ENCODE measurements at places on chromosomes 12 and 14. TPM values are rescaled to one million over a fixed set of nuclear protein-coding genes. Genes with fewer than 3 reads are reported as not detected.

ADAMTS20 gene
- not detected for polyA plus RNA-seq

SERPINA9 gene
- not detected for polyA plus RNA-seq

RTN1 gene
- polyA plus RNA-seq = 1.6 TPM

ADGRD1 gene
- polyA plus RNA-seq = not detected

TMEM229B gene
- 0.16 TPM for polyA plus RNA-seq

FSCB gene
- polyA plus RNA-seq = not detected

- H3K27ac ChIP-seq = no peak overlapping the region
- H3K4me1 ChIP-seq = no peaks in the 10 kb centered on the region
- no peak for DNase-seq
- H3K36me3 ChIP-seq = no peaks in the 10 kb centered on the region
Measured at GRCh38 chr12:3871356-3871755, 1.8 kb downstream of the PARP11 start.

GRCh38 chr12:1791104-1791841, 29.1 kb upstream of the LRTM2 start:
- peak overlapping the region; percentile 22 for H3K4me3 ChIP-seq
- no peak overlapping the region for H3K27ac ChIP-seq
- H3K4me1 ChIP-seq = peaks cover 15% of the 10 kb centered on the region
- no peaks in the 10 kb centered on the region for H3K27me3 ChIP-seq
- peaks cover 10% of the 10 kb centered on the region for H3K36me3 ChIP-seq

- H3K4me1 ChIP-seq = peaks cover 4% of the 10 kb centered on the region
- DNase-seq = peak; percentile 8
- no peaks in the 10 kb centered on the region for H3K36me3 ChIP-seq
- H3K4me3 ChIP-seq = no peak overlapping the region
- no peak overlapping the region for H3K27ac ChIP-seq
- H3K27me3 ChIP-seq = peaks cover 36% of the 10 kb centered on the region
Measured at GRCh38 chr12:67070604-67071003, 198.6 kb upstream of the CAND1 start.

DNA sequence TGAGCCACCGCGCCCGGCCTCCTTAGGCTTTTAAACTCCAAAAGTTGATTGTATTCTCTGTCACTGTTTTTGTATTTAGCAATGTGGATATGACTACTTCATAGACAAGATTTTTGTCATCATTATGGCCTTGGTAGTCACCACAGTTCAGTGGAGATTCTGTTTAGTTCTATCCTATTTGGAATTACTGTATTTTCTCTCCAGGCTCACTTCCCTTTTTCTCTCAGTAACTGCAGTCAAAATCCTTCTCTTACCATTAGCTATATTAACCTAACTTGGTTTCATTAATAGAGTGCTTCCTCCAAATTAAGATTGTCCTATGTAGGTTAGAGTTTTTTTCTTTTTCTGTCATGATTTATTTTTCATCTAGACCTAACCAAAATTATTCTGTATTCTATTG, 283.9 kb downstream of the TMTC2 start:
- DNase-seq = no peak
- no peak overlapping the region for H3K4me3 ChIP-seq
- H3K27me3 ChIP-seq = no peaks in the 10 kb centered on the region
- peaks cover 17% of the 10 kb centered on the region for H3K36me3 ChIP-seq

DNA sequence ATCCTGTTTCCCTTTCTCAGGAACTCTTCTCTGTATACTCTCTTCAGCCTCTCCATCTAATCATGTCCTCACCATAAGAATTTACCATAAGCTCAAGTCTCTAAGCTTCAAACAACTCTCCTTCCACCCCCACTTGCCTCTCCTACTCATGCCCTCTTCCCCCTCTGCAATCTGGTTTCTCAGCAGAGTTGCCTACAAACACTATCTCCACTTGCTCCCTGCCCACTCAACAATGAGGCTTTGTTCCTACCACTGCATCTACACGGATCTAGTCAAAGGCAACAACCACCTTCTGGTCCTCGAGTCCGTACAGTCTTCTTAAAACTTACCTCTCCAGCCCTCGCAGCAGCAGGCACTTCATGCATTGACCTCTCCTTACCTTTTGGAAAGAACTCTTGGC, 17.2 kb upstream of the FBLN5 start:
- no peak overlapping the region for H3K4me3 ChIP-seq
- peaks cover 27% of the 10 kb centered on the region for H3K36me3 ChIP-seq
- no peaks in the 10 kb centered on the region for H3K4me1 ChIP-seq
- no peak for DNase-seq
- H3K27ac ChIP-seq = no peak overlapping the region
- H3K27me3 ChIP-seq = no peaks in the 10 kb centered on the region

GRCh38 chr12:1915082-1915968, 3.1 kb downstream of the CACNA2D4 start:
- no peak overlapping the region for H3K27ac ChIP-seq
- DNase-seq = peak; percentile 24
- H3K4me3 ChIP-seq = no peak overlapping the region
- H3K27me3 ChIP-seq = no peaks in the 10 kb centered on the region

GRCh38 chr12:62758216-62758615, 176.7 kb downstream of the PPM1H start:
- no peak overlapping the region for H3K27ac ChIP-seq
- H3K4me3 ChIP-seq = no peak overlapping the region
- H3K36me3 ChIP-seq = no peaks in the 10 kb centered on the region
- H3K27me3 ChIP-seq = no peaks in the 10 kb centered on the region
- H3K4me1 ChIP-seq = no peaks in the 10 kb centered on the region

DNA sequence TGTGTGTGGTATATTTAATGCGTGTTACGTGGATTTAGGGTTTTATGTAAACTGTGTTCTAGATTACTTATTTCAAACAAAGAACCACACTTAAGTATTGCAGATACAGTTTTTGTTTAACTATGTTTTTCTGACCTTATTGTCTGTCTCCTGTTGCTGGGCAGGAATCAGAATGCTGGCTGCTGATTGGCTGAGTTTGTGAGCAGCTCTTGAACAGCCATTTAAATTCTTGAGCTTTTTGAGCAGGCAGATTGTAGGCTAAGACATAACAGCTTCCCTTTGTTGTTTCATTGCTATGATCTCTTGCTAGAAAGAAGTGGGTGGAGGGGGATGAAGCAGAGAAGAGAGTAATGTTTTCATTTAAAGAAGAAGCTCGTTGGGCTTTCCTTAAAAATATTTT, 52.2 kb downstream of the ATF7IP start:
- H3K4me1 ChIP-seq = peaks cover 12% of the 10 kb centered on the region
- no peak overlapping the region for H3K4me3 ChIP-seq
- DNase-seq = peak; percentile 46
- peaks cover 3% of the 10 kb centered on the region for H3K36me3 ChIP-seq

DNA sequence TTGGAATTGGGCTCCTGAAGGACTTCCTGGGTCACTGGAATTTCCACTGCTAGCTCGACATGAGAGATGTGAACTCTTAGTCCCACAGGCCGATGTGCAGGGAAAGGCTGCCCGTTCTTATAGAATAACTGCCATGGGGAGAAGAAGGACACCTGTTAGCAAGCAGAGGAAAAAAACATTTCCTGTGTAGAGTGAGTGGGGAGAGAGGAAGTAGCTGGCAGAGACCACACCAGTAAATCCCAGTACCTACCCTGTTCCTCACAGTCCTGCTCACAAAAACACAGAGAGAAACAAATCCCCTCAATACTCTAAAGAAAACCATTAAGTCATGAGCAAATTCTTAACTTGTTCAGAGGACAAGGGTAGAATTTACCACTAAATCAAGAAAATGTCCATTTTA, 29.5 kb downstream of the AREL1 start:
- no peak overlapping the region for H3K4me3 ChIP-seq
- DNase-seq = no peak
- no peak overlapping the region for H3K27ac ChIP-seq
- no peaks in the 10 kb centered on the region for H3K27me3 ChIP-seq
- peaks cover 84% of the 10 kb centered on the region for H3K36me3 ChIP-seq
- H3K4me1 ChIP-seq = no peaks in the 10 kb centered on the region

DNA sequence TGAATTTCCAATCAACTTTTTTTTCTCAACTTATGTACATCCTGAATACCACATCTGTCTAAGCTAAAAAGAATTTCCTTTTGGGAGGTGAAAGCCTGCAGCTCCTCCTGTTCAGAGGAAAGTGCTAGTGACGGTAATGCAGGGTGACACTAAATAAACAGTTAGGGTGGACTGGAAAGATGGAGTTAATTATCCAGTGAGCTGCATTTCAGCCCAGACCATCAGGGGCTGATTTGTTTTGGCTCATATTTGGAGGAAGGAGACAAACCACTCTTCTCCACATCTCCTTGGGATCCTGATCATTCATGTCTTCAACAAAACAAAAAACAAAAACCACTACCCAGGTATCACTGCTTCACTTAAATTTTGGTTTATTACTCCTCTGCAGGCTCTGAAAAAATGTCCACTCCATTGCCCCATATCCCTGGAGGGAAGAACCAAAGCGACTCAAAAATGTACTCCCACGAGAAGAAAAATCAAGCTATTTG, 5.1 kb upstream of the SIX1 start:
- H3K4me1 ChIP-seq = peaks cover 24% of the 10 kb centered on the region
- H3K27me3 ChIP-seq = no peaks in the 10 kb centered on the region

GRCh38 chr12:19288603-19289244, 150.6 kb upstream of the AEBP2 start:
- peaks cover 18% of the 10 kb centered on the region for H3K36me3 ChIP-seq
- no peak overlapping the region for H3K4me3 ChIP-seq
- no peaks in the 10 kb centered on the region for H3K27me3 ChIP-seq
- DNase-seq = peak; percentile 51
- H3K27ac ChIP-seq = no peak overlapping the region

- no peaks in the 10 kb centered on the region for H3K27me3 ChIP-seq
- H3K36me3 ChIP-seq = no peaks in the 10 kb centered on the region
- H3K4me1 ChIP-seq = no peaks in the 10 kb centered on the region
- no peak overlapping the region for H3K4me3 ChIP-seq
- DNase-seq = no peak
Measured at GRCh38 chr12:42946871-42947381, 357.4 kb upstream of the PRICKLE1 start.

DNA sequence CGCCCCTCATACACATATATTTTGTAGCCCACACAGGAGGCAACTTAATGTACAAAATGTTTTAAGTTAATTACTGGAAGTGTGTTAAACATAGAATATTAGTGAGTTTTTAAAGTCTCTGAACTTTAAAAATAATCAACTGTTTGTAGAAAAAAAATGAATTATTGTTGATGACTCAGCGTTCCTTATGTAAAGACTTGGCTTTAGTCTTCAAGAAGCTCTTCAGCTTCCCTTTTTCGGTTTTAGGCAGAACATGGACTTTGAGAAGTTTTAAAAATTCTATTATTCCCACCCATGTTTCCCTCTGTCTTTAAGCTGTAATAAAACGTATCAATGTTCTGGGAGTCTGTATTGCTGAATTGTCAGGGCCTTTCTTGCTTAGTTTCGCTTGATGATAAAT, 269.5 kb downstream of the FBXL14 start:
- H3K27ac ChIP-seq = no peak overlapping the region
- H3K4me1 ChIP-seq = no peaks in the 10 kb centered on the region
- DNase-seq = no peak
- peaks cover 13% of the 10 kb centered on the region for H3K36me3 ChIP-seq
- no peaks in the 10 kb centered on the region for H3K27me3 ChIP-seq

DNA sequence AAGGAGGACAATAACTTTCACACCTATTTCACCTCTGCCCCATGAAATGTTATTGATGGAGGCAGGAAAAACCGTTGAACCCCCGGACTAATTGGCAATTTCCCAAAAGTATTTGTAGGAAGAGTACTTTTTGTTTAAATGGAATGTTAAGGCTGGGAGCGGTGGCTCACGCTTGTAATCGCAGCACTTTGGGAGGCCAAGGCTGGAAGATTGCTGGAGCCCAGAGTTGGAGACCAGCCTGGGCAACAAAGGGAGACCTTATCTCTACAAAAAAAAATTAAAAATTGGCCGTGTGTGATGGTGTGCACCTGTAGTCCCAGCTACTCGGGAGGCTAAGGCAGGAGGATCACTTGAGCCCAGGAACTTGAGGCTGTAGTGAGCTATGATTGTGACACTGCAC, 26.0 kb upstream of the SPTLC2 start:
- no peak for DNase-seq
- 0 out of 2 replicates have a peak, but pooled peaks cover 3% of the 10 kb centered on the region for H3K4me1 ChIP-seq
- H3K36me3 ChIP-seq = no peaks in the 10 kb centered on the region
- no peak overlapping the region for H3K4me3 ChIP-seq
- no peak overlapping the region for H3K27ac ChIP-seq

GRCh38 chr14:66999978-67000377, 189.3 kb upstream of the GARIN2 start:
- H3K27ac ChIP-seq = no peak overlapping the region
- DNase-seq = no peak
- no peaks in the 10 kb centered on the region for H3K27me3 ChIP-seq
- no peak overlapping the region for H3K4me3 ChIP-seq

- H3K36me3 ChIP-seq = no peaks in the 10 kb centered on the region
- peaks cover 20% of the 10 kb centered on the region for H3K4me1 ChIP-seq
- H3K4me3 ChIP-seq = no peak overlapping the region
- DNase-seq = peak; percentile 56
- no peaks in the 10 kb centered on the region for H3K27me3 ChIP-seq
Measured at GRCh38 chr14:21039585-21040369, 2.4 kb upstream of the RNASE7 start.

- no peaks in the 10 kb centered on the region for H3K36me3 ChIP-seq
- DNase-seq = no peak
Measured at GRCh38 chr14:69045857-69046475, 66.9 kb upstream of the ACTN1 start.

DNA sequence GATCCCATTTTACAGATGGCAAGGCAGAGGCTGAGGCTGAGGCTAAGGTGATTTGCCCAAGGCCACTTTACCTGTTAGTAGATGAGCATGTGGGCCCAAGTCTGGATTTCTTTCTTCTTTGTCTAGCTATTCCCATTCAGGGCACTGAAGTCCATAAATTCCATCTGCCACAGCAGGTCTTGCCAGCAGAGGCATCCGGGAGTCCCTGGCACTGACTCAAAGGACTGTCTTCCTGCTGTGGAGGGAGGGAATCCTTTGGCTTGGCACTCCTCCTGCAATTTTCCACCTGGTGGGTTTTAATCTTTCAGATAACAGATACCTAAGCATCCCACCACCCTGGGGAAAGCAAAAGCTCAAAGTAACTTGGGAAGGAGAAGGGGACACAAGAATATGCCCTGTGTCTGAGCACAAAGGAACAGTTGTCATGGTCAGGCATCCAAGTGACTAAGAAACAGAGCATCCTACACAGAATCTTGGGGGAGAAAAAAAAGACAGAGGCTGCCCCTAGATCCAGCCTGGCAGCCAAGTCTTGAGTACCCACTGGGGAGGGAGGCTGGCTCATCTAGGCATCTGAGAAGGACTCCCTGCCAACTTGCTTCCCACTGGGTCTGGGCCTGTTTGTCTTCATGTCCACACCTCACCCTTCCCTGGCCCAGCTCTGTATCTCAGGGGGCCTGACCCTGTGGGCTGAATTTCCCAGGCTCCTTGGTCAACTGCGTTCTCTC, 35.6 kb upstream of the CMKLR1 start:
- H3K4me1 ChIP-seq = peaks cover 24% of the 10 kb centered on the region
- H3K4me3 ChIP-seq = no peak overlapping the region
- no peak for DNase-seq
- no peaks in the 10 kb centered on the region for H3K27me3 ChIP-seq
- H3K36me3 ChIP-seq = no peaks in the 10 kb centered on the region

DNA sequence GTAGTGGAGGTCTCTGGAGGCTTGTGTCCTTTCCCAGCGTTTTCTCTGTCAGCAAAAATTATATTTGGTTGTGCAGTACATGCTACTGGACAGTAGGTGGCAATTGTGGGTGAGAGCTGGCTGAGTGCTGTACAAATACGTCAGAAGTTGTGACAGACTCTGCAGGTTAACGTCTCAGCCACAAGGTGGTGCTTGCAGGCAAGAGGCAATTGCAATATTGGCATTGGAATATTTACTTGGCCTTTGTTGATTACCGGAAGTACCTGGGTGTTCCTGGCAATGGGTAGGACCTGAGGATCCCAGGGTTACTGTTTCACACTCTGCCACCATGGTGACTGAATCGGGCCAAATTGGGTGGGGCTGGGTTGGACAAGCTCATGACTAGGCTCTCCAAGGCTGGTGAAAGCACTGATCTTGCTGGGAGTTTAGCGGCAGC, 333.9 kb upstream of the LMO3 start:
- no peaks in the 10 kb centered on the region for H3K4me1 ChIP-seq
- H3K27me3 ChIP-seq = no peaks in the 10 kb centered on the region
- no peak overlapping the region for H3K27ac ChIP-seq
- peak; percentile 36 for DNase-seq
- peak overlapping the region; percentile 41 for H3K4me3 ChIP-seq

Measured in SK-N-SH (cell line).